ENCODE measurements at places on chromosomes 6 and 20.

- no peak overlapping the region for H3K27ac ChIP-seq
- DNase-seq: no peak
- H3K4me1 ChIP-seq: no peaks in the 10 kb centered on the region
- no peaks in the 10 kb centered on the region for H3K27me3 ChIP-seq
Observed at GRCh38 chr20:59789686-59790085, 143.8 kb downstream of the SYCP2 start.

DNA sequence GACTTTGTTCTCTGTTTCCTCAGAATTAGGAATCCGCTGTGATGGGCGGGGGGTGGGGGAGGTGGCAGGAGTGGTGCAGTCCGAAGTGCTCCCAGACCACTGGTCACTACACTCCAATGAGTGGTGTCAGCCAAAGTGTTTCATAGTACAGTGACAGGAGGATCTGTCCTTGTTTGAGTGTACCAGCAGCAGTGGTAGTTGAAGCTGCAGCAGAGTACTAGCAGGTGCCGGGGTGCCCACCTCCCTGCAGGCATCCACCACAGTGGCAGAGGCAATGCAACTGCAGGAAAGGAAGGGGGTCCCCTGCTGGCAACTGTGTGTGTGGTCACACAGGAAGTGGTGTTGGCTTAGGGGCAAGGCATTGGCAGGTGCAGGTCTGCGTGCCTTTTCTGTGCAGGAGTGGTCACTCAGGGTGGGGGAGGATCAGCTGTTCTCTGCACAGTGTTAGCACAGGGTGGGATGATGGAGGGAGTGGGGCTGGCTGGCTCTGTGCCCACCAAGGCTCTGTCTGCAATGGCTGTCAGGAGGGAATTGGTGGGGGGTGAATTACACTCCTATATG is 9.7 kb downstream of the HLA-DOB start:
- H3K4me1 ChIP-seq: no peaks in the 10 kb centered on the region
- no peak for DNase-seq
- no peaks in the 10 kb centered on the region for H3K36me3 ChIP-seq
- H3K27me3 ChIP-seq: no peaks in the 10 kb centered on the region
- H3K27ac ChIP-seq: no peak overlapping the region

DNA sequence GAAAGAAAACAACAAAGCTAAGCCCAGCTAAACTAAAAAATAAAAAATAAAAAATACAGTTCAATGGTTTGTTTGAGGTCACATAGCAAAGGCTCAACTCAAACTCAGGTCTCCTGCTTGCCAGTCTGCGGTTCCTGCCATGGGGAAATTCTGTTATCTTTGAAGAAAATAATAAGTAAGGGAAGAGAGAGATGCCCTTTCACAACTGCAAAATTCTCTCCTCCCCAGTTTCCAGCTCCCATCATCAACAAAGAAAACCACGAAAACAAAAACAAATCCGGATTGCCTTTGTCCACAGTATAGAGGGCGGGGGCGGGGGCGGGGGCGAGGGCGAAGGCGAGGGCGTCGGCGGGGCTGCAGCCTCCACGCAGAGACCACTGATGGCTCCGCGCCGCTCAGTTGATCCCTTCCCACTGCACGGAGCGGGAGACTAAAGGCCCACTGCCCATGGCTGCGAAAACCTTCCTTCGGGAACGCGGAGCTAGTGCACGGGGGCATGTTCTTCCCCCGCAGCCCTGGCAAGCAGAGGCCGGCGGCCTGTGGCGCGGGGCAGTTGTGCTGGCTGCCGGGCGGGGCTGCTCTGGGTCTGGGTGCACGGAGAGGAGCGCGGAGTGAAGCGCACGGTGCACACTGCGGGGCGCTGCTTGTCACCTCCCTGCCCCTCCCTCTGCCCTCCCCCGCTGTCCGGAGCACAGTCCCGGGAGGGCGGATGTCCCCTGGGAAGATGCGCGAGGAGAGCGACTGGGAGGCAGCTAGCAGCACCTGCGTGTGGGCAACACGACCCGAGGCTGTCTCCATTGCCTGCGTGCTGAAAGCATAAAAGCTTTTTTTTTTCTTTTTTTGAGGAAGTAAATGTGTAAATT is 54.1 kb upstream of the TPD52L1 start:
- H3K27ac ChIP-seq: peak overlapping the region; percentile 46
- H3K4me3 ChIP-seq: peak overlapping the region; percentile 68
- H3K27me3 ChIP-seq: no peaks in the 10 kb centered on the region
- H3K4me1 ChIP-seq: peaks cover 5% of the 10 kb centered on the region

DNA sequence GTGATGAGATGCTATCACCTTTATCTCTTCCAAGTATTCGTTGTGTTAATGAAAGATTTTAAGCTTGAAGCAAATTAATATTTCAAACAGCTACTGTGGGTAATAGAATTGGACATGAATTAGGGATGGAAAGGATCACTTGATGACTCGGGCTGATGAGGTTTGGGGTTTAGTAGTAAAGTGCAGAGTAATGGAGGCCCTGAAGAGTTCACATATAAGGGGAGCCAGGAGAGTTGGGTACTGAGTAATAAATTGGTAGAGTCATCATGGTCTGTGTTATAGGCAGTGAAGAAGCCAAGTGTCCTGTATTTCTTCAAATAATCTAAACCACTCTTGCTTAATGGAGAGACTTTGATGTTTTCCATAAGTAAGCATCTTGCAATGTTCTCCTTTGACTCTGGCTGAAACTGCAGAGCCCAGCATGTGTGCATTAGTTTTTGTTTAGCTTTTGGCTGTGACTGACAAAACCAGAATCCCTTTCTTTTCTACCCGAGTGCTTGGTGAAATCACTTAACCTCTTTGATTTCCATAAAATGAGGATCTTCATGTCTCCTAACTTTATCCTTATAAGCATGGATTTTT is 57.6 kb downstream of the L3MBTL3 start:
- no peak overlapping the region for H3K4me3 ChIP-seq
- H3K27me3 ChIP-seq: no peaks in the 10 kb centered on the region
- DNase-seq: no peak
- H3K36me3 ChIP-seq: no peaks in the 10 kb centered on the region
- no peak overlapping the region for H3K27ac ChIP-seq

DNA sequence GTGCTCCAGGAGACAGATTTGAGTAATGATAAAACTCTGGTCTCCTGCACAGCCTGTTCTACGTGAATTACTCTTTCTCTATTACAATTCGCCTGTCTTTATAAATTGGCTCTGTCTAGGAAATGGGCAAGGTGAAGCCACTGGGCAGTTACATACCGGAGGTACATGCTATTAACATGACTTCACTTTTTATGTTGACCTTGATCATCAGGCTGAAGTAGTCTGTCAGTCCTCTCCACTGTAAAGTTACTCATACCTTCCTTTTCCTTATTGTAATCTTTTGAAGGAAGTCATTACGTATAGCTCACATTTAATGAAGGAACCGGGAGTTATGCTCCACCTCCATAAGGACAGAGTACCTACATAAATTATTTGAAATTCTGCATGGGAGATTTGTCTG is 19.9 kb upstream of the KHDC1 start:
- no peak for DNase-seq
- no peak overlapping the region for H3K27ac ChIP-seq
- H3K4me3 ChIP-seq: no peak overlapping the region
- no peaks in the 10 kb centered on the region for H3K36me3 ChIP-seq
- no peaks in the 10 kb centered on the region for H3K4me1 ChIP-seq
- H3K27me3 ChIP-seq: no peaks in the 10 kb centered on the region

DNA sequence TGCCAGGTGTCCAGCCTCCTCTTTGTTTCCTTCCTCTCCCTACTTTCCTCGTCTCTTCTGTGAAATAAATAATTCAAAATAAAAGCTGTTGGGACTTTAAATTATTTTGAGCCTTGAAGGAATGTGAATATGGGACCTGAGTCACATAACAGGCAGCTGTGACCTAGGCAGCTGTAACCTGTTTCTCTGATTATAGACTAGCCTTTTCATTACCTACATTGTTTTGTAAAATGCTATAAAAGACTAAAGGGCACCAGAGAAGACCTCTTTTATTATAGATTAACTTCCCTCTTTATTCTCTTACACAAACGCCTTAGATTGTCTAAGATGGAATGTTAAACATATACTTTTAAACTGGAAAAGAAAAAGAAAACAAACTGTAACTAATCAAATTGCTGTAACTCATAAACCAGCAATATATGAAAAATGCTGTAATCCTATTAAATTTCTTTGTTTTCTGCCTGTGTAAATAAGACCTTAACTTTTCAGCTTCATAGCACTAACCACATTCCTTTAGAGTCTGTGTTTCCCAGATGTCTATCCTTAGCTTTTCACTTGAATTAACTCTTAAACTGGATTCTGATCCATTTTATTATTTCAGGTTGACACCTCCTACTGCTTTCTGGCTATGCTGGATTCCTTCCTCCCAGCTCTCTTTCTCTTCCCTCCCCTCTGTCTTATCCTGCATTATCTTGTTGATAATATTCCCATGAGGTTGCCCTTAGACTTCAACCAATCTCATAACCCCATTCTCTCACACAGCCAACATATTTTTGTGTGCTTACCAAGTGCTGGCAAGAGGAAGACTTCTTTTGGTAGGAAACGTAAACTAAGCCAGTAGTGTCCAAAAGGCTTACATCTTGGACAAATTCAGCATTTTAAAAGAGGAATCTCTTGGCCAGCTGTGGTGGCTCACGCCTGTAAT is 69.2 kb downstream of the TPD52L1 start:
- no peak overlapping the region for H3K27ac ChIP-seq
- no peak for DNase-seq
- no peaks in the 10 kb centered on the region for H3K27me3 ChIP-seq

DNA sequence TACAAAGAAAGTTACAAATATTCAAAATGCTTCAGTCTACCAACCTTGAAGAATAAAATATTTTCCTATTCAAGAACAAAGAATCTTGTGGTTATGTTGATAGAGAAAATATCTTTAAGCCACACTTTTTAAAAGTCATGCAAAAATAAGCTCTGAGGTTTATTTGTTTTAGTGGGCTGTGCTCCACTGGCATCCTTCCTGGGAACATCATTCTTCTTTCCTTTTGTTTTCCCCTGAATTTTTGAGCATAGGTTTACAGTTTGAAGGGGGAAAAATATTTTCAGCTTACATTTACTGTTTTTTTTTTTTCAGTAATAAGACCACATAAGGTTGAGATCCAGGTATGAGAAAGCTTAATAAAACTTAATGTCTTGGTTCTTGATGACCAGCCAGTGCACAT is 72.0 kb upstream of the BACH2 start:
- DNase-seq: no peak
- H3K4me1 ChIP-seq: peaks cover 4% of the 10 kb centered on the region
- no peaks in the 10 kb centered on the region for H3K36me3 ChIP-seq

DNA sequence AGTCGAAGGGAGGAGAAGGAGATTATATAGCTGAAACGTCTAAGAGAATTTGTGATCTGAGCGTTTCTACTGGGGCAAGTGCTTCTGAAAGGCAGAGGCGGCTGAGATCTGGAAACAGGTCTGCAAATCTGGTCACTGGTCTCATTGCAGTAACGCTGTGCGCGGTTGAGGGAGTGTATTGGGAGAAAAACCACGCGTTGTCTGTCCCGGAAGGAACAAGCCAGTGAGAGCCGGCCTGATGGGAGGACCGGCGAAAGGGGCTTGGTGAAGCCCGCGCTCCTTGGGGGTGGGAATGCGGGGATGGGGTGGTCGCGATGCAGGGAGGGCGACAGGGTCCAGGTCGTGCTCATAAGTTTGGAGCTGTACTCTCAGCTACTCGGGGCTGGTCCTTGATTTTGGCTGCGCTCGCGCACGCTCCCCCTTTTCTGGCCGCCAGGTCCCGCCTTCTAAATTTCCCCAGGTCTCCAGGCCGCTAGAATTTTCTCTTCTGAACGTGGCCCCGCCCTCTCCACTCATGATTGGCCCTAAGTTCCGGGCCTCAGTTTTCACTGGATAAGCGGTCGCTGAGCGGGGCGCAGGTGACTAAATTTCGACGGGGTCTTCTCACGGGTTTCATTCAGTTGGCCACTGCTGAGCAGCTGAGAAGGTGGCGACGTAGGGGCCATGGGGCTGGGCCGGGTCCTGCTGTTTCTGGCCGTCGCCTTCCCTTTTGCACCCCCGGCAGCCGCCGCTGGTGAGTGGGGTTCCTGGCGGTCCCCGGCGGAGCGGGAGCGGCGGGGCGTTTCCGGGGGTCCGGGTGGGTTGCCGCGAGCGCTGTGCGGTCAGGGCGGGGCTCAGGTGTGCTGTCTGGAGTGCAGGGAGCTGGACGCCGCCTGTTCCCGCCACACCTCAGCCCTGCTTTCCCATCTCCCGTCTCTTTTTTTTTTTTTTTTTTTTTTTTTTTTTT is at the start of gene MICB:
Gene MICB, plus strand, starts transcription at position 615 of the 946 bp plus-strand sequence. Its CDS starts 49 bp downstream, at position 664.
- peak within 1 kb of the TSS; percentile 62 for H3K4me3 ChIP-seq
- peak; percentile 66 for DNase-seq
- H3K27ac ChIP-seq: no peak within 1 kb of the TSS
- no peaks in the 10 kb centered on the region for H3K36me3 ChIP-seq

DNA sequence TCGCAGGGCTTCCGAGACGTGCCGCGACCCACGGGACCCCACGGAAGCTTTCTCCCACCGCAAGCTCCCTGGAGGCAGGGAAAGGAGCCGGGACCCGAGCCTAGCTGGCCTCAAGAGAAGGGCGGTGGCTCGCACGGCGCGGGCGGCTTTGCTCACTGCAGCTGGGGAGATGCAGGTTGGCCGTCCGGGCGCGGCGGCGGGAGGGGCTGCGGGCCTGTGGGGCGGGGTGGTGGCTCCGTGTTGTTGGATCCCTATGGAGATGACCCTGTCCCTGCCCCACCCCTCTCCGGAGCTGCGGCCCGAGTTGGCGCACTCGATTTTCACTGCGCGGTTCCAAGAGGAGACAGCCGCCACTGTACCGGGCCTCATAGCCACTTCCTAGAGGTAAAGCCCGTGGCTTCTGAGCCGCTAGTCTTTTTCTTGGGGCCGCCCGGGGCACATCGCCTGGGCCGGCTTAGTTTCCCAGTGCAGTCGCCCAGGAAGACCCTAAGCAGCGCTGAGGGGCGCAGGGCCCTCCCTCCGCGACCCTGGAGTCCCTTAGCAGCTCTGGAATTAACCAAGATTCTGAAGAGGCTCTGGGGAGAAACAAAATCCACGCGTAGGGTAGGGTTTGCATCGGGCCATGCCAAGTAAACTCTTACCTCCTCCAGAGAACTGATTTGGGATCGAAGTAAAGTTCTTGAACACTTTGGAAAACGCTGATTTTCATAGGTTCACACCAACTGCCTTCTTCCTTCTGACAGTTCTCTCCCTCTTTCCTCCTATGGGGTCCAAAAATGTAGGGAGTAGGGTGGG is at the start of gene ECT2L:
Gene ECT2L, plus strand, starts transcription at position 279 of the 795 bp plus-strand sequence. CDS start 17,188 bp downstream, outside the sequence.
- peaks cover 6% of the 10 kb centered on the region for H3K4me1 ChIP-seq
- H3K36me3 ChIP-seq: no peaks in the 10 kb centered on the region
- H3K27me3 ChIP-seq: no peaks in the 10 kb centered on the region
- DNase-seq: peak; percentile 67
- peak within 1 kb of the TSS; percentile 54 for H3K4me3 ChIP-seq

- peaks cover 7% of the 10 kb centered on the region for H3K36me3 ChIP-seq
- peak; percentile 50 for DNase-seq
- H3K27me3 ChIP-seq: no peaks in the 10 kb centered on the region
- H3K27ac ChIP-seq: no peak overlapping the region
Observed at GRCh38 chr6:158758941-158759479, 60.2 kb downstream of the EZR start.

DNA sequence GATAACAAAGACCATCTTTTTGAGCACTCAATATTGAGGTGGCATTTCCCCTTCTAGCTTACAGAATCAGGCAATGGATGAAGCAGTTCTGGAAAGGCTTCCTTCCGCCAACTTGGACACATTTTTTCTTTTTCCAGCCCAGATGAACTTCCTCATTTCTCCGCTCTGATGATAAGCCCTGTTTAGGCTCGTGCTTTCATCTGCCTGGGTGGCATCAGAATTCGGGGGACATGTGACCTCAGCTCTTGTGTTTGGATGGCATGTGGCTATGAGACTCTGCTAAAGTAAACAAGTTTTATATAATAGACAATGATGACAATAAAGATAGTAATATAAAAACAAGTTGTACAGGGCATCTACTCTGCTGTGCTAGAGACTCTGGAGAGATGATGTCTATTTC is 796.7 kb downstream of the DHX35 start:
- H3K4me1 ChIP-seq: no peaks in the 10 kb centered on the region
- H3K4me3 ChIP-seq: no peak overlapping the region
- no peak for DNase-seq
- H3K36me3 ChIP-seq: no peaks in the 10 kb centered on the region

All from trophoblast cell (in vitro differentiated cells and primary cell).